ENCODE measurements at places on chromosomes 5 and 9.

GRCh38 chr5:154664869-154665268 is 90.3 kb upstream of the LARP1 start:
- DNase-seq: no peak

DNA sequence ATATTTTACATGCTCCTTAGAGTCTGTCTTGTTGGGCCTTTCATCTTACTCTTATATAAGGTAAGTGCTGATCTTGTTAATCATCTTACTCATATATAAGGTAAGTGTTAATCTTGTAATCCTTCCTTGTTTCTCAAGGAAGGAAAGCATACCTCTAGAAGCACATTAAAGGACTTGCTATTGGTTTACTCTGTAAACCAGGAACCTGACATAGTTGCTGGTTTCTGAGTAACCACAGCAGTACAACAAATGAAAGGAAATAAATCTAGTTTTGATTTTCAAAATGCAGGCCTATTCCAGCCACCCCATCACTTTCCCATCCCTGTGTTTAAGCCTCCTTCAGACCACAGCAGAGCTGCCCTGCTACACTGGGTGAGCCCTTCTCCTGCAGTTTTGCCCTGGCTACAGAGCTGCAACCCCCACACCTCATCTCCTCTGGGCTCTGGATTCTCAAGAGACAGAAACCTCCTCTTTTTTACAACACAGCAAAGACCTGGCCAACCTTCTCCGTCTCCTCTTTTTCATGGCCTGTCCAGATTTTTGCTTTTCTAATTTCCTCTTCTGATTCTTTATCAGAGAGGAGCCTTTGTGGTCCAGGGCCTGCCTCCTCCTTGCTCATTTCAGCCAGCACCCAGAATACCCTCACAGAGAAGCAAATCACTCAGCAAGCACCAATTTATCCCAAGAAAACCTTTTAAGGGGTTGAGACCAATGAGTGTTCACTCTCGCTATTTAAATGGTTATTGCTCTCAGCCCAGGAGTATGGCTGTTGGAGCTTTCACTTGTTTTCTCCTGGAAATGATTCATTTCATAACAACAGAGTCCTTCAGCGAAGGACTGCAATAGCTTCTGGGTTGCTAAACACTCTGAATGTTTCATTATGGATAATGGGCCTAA is 103.2 kb downstream of the FSTL4 start:
- no peak for DNase-seq

DNA sequence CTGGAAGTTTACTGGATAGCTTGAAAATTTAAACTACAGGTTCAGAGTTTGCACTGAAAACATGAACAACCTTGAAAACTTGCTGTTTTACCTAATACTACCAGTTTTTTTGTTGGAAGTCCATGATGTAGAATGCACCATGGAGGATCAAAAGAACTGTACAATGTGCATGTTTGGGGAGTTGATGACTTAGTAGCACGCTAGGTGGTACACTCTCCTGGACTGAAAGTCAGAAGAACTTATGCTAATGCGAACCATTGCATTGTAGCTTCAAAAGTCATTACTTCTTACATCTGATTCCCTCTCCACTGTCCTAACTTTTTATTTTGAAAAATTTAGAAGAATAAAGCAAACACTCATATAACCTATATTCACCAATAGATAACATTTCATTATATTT is 211.0 kb downstream of the OSTF1 start:
- no peak for DNase-seq

- no peak for DNase-seq
These were observed 19.1 kb downstream of the CPEB4 start for GRCh38 chr5:173907284-173907683.

DNA sequence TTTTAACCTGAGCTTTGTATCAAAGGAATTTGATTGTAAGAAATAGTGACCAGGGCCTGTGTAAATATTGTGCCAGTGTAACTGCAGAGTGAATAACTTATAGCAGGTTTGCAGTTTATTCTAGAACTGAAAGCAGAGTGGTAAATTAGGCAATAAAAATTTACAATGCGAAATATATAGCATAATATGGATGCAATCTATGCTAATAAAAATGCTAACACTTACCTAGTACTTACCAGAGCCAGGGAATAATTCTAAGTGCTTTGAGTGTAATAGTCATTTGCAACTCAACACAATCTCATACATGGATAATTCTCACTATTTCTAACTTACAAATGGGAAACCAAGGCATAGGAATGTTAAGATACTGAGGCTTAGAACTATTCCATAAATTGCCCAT is 303.4 kb downstream of the ISL1 start:
- DNase-seq: no peak

- no peak for DNase-seq
These were observed 21.3 kb downstream of the WWC1 start for GRCh38 chr5:168312606-168313295.

DNA sequence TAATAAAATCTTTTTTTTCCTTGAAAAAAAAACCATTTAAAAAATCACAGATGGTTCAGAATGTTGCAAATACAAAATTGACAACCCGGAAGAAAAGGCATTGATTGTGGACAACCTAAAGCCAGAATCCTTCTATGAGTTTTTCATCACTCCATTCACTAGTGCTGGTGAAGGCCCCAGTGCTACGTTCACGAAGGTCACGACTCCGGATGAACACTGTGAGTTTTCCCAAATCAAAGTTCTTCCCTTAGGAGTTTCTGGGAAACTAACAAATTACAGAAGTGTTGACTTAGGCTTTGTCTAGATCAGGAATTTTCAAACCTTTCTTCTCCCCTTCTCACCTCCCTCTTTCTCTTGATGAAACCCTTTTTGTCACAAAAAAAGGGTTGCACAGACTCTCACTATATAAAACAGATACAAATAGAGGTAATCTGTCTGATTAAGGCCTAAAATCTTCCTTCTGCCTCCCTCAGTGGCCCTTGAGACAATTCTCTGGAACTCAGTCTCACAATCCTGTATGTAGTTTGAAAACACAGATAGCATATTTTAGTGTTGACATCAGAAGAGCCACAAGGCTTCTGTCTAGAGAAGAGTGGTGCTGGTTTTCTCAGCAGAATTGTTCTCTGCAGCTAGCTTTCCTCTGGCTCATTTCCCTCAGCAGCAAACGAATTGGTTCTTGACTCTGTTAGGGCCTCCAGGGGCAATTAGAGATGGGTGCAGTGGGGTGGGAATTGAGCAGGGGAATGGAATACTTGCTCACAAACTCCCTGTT is 79.5 kb downstream of the OSMR start:
- no peak for DNase-seq

DNA sequence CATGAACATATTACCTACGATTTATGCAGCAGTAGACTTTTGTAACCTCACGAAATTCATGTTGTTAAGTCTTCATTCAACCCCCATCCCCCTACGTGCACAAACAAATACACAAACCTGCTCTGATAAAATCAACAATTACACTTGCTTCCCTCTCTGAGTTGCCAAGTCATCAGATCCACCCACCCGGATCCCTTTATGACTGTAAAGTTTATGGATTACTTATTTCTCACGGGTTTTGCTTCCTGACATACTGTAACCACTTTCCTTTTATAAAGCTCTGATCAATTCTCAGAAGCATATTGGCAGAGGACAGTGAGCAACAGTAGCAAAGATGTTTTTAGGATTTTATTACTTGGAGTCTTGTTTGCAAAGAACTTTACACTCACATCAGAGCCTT is 70.5 kb downstream of the MLLT3 start:
- no peak for DNase-seq

- no peak for DNase-seq
These were observed 356.7 kb downstream of the PDE4D start for GRCh38 chr5:59536875-59537274.

DNA sequence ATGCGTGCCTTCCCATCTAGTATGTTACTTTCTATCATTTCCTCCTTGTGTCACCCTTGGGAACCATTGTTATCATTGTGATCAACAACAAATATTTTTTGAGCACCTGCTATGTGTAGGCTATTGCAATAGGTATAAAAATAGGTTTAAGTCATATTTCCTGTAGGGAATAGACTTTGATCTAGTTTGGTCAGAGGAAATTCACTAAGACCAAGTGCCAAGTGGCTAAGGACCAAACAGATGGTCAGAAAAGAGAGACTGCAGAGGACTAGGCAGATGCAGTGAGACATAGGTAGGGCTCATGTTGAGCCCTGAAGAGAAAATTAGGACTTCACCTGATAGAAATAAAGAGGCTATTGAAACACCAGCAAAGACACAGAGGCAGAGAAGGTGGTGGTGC is 430.0 kb upstream of the ADAMTSL1 start:
- no peak for DNase-seq

- DNase-seq: peak; percentile 48
These were observed 1.4 kb downstream of the STING1 start for GRCh38 chr5:139481122-139481533.

GRCh38 chr5:119537704-119538103 is 85.4 kb downstream of the HSD17B4 start:
- DNase-seq: no peak

DNA sequence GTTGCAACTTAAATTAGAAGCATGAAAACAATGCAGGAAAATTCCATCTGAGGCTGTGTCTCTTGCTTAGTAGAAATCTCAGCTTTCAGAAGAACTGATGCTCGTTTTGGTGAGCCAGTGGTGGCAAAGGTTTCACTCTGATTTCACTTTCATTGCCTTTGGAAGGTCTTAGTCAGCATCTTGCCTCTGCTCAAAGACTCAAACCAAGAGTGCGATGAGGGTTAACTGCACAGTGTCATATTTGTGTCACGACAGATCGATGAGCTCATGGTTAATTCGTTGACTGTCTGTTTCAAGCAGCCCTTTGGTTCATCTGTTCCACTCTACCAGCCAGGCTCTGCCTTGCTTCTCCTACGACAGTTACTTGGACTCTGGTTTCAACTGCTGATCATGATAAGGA is 331.3 kb upstream of the KIF2A start:
- DNase-seq: no peak

- no peak for DNase-seq
These were observed 142.4 kb downstream of the MAPKAP1 start for GRCh38 chr9:125564631-125565030.

DNA sequence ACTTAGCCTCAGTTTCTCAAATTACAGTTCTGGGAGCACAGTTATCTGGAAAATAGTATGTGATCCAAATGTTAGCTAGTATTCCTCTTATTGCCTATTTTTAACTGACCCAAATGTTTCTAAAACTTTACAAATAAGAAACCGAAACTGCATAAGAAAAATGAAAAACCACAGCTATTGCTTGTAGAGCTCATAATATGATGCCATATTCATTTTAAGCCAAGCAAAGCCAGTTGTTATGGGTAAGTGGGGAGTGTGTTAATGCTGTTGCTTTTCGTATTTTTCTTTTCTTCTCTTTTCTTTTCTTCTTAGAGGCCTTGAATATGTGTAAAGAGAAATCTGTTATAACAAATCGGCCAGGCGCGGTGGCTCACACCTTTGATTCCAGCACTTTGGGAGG is 447.4 kb upstream of the TUSC1 start:
- DNase-seq: no peak
